ENCODE measurements at places on chromosomes 7 and 10.

- DNase-seq = no peak
These were observed 864.8 kb downstream of the GATA3 start for GRCh38 chr10:8919280-8919679.

- no peak for DNase-seq
These were observed 25.6 kb upstream of the ERCC6 start for GRCh38 chr10:49564461-49565009.

DNA sequence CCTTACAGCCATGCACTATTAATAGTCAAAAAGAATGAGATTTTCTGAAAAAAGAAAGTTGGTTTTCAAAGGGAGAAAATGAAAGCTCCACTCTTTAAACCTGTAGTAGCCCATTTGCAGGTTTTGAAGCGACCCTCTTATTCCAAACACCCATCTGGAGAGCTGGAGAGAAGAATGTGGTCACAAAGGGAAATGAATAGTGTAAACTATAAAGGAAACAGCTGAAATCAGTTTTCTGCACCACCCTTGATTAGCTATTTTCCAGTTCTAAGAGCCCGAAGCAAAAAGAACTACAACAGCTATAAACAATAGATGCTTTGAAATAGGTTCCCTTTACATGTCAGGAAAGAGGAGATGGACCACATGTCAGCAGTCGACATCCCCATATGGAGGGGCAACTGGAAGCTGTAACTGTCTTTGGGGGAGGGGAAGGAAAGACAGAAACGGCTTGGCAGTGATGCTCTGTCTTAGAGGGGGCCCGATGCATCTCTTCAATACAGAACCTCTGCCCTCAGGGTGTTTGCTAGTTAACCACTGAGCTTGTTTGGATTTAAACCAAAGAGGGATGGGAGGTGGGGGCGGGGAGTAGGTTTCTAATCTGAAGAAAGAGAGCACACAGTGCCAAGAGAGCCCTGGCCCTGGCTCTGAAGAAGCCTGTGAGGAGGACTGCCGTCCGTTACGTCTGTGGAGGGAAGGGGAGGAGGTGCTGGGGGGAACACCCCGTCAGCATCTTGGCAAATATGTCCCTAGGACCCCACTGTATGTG lies 55.3 kb downstream of the CPVL start:
- DNase-seq = peak; percentile 39

GRCh38 chr10:125001313-125002046 lies 59.6 kb downstream of the ZRANB1 start:
- no peak for DNase-seq

- no peak for DNase-seq
These were observed 23.6 kb downstream of the RBM20 start for GRCh38 chr10:110667620-110668343.

DNA sequence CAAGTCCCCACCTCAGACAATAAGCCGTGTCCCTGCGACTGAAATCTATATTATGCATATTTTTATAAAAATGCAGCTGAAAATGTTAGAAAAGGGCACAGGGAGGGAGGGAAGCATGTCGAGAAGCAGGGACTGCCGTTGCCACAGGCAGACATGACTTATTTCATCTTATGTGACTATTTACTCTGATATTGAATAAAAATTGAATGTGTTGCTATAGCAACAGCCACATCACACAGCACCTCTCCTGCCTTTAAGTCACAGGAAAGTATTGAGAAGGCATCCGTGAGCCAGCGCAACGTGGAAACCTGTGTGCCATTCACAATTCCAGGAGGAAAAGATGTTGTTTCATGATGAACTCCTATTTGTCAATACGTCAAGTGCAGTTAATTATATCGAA lies 549.5 kb downstream of the DNAJB6 start:
- DNase-seq = no peak

DNA sequence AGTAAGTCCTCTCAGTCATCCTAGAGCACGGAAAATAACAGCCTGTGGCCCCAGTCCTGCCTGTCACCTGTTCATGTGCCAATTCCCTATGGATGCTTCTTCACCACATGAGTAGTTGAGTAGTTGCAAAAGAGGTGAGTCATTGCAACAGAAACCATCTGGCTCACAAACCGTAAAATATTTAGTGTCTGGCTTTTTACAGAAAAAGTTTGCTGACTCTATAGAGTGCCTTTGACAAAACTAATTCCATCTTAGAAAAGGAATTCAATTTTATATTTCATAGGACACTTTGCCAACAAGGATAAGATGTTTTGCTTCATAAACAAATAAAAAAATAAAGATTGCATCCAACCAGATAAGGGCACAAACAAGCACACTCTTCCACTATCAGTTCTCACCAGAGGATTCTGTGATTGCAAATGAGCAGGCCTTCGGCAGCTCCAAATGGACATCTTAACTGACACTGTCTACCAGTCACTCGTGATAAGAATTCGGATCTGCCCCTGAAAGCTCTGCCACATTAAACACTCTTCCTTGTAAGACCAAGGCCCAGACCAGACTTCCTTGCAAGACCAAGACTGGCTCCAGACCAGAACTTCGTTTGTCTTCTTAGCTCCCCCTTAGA lies 242.7 kb upstream of the SEMA3C start:
- DNase-seq = no peak

DNA sequence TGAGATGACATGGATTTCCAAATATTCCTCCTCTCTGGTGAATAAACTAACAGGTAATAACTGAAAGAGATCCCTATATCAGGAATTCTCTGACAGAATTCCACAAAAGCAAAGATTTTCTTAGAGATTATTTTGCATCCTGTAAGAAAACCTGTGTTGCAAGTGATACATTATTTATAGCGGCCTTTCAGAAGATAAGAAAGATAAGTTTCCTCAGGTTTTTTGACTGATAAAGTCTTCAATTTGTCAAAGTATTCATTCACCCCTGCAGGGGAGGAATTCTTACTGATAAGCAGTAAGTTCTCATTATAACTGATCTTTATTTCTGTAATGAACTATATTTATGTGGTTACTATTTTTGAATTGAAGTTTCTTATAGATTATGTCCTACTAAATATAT lies 554.0 kb downstream of the ARL4A start:
- no peak for DNase-seq
